Activated naive CD4-positive, alpha-beta T cell treated with anti-CD3 and anti-CD28 coated beads, Interleukin-2, amount 50 U/mL, for 16 hours (primary cell): ENCODE measurements at places on chromosomes 7 and 10.

- no peak for DNase-seq
Measured at GRCh38 chr7:26500749-26501352, 209.2 kb downstream of the SNX10 start.

DNA sequence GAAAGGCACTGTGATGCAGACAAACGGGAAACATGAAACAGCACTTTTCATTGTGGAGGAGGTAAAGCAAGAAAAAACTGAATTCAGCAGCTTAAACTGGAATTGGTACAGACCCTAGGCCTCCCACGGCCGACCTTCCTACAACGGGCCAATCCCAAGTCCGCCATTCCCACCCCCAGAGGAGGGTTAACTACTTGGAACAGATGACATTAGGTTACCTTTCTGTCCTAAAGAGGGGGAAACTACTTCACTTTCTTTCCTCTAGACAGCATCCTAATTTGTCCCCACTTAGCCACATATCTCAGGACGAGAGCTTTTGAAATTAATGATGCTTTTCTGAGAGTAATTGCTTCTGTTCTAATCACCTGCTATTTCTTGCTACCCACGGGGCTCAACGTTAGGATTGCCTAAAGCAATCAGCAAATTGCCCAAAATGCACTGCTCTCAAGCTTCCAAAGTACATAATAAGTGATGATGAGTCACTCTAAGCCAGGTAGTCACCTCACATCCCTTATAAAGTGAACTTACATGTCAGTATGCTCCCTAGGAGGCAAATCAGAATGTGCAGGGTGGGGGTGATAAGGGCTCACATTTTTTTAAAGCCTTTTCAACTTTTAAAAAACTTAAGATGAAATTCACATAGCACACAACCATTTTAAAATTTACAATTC lies 36.7 kb downstream of the LSM5 start:
- DNase-seq, result no peak

- DNase-seq, result no peak
Measured at GRCh38 chr7:80775482-80775881, 137.0 kb downstream of the CD36 start.

DNA sequence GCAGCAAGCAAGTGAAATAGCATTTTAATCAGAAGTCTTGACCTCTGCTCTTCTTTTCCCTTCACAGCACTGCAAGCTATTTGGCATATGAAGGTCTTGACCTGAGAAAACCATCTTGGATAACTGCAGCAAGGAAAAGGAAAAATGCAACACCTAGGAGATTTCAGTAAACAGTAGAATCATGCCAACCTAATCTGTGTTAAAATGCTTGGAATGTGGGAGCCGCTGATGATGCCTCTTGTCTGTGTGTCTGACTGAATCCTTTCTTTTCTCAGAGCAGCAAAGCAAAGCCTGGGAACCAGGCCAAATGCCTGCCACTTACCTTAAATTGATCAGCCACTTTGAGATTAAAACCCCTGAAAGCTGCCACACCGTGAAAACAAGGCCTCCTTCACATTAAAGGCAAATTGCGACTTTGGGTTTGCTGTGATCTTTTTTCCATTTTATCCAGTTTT lies 80.4 kb upstream of the CDK6 start:
- no peak for DNase-seq

- no peak for DNase-seq
Measured at GRCh38 chr7:10468908-10469307, 504.8 kb upstream of the PHF14 start.

DNA sequence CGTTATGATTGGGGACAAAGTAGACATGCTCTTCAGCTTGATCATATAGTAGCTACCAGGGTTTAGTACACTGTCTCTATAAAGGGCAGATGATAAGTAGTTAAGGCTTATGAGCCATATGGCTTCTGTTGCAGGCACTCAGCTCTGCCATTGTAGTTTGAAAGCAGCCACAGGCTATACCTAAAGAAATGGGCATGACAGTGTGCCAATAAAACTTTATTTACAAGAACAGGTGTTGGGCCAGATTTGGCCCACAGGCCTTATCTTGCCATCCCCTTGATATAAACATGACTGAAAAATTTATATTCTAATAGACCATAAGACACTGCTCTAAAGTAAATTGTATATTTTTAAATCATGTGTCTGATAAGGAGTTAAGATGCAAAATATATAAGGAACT lies 36.6 kb downstream of the GRK5 start:
- no peak for DNase-seq

- no peak for DNase-seq
Measured at GRCh38 chr10:108454224-108454623, 1289.7 kb upstream of the SORCS1 start.

DNA sequence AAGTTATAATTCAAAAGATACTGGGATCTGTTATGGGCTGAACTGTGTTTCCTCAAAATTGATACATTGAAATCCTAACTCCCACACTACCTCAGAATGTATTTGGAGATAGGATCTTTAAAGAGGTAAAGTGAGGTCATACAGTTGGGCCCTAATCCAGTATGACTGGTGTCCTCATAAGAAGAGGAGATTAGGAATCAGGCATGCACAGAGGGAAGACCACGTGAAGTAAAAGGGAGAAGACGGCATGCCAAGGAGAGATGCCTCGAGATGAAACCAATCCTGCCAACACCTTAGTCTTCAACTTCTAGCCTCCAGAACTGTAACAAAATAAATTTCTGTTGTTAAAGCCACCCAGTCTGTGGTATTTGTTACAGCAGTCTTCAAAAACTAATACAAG lies 5.9 kb upstream of the CFAP69 start:
- no peak for DNase-seq

DNA sequence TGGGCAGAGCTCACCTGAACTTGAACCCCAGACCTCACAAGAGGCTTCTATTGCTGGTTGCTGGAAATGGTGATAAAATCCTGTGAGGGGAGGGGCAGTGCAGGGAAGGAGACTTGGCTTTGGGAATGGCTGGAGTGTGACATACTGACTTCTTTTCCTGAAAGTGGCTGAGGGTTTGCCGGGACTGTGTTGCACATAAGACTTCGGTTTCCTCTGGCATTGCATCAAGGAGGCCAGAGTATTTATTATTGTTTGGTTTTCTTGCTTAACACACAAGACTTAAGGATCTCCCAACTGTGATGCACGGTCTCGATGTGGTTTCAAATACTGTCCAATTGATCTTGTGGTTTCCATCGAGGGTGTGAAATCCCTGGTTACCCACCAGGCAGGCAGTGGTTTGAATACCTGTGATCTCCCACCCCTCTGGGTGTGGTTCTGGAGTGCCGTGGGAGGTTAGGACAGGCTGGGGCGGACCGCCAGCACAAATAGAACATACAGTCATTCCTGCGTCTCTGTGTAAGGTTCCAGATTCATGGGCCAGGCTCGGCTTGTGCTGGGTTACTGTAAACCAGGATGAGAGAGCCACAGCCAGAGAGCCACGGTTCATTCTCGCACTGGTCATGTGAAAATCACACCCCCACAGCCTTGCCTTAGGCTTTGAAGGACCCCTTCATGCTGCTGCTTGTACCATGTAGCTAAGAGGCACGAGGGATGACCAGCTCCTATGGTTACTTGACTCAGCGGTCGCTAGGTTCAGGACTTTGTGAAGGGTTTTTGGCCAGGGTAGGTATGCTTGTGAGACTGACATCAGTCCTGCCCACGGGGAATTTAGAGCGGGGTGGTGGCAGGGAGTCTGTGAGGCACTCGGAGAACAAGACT lies 39.2 kb downstream of the WBP1L start:
- DNase-seq, result no peak

- no peak for DNase-seq
Measured at GRCh38 chr7:38893061-38893460, 15.9 kb downstream of the VPS41 start.
